ENCODE measurements at places on chromosomes 2 and 18.

DNA sequence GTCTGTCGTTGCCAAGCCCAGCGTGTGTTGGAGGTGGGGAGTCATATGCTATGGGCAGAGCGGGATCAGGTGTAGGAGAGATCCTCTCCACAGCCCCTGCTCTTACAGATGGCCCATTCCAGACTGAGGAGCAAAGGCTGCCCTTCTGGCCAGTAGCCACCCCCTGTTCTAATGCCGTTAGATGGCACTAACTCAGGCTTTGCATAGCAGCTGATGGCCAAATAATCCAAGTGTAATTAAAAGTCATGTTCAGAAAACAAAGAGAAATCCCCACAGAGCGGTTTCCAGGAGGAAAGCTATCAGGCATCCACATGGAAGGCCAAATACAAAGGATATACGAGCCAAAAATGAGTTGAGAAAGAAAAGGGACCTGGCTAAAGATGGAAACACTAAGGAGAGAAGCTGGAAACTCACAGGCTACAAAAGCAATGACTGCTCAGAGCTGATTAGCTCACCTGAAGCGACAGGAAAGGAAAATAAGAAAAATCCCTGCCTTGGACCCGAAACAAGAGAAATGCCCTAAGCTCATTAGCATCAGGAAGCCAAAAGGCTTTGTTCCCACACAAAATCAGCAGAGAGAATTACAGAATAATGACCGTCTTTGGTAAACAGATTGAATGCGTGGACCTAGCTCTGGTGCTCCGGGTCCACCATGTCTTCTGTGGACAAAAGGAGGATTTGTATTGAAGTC lies 1002.4 kb upstream of the KLHL29 start:
- DNase-seq, result no peak

DNA sequence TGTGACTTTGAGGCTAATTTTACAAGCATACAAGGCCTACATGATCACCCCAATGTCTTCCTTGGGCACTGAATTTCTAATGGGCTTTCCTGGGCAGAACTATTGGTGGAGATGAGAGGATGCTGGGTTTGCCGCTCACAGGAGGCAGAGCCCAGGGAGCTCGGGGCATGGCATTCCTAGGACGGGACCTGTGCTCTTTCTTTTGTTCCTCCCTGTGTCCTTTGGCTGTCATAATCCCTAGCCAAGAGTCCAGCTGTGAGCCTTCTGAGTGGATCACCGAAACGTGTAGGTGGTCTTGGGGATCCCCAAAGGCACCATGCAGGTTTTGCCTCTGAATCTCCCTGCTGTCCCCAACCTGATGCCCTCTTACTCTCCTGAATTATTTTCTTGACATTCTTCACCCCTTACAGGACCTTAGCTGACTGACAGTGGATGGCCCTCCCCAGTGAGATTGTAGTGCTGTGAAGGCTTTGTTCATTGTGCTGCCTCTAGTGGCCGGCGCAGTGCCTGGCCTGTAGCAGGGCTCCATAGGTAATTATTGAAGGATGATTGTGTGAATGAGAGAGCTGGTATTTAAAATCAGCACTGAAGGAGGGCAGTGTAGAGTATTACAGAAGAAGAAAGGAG lies 221.9 kb downstream of the ZNF407 start:
- no peak for DNase-seq

DNA sequence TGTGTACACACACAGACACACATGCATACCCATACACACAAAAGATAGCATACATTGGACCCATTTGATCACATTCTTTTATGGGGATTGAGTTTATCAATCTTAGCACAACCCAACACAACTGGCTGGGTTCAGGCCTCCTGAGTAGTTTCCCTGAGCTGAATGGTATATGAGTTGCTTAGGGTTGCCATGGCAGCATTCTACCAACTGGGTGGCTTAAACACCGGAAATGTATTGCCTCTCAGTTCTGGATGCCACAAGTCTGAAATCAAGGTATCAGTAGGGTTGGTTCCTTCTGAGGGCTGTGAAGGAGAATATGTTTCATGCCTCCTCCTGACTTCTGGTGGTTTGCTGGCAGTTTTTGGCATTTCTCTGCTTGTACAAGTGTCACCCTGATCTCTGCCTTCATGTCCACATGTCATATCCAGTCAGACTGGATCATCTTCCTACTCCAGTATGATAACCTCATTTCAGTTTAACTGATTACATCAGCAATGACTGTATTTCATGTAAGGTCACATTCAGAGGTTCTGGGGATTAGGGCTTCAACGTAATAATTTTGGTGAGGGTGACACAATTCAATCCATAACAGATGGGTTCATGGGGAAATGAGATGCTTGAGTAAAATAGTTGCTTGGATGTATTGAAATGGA lies 212.7 kb downstream of the KCNE4 start:
- no peak for DNase-seq

GRCh38 chr2:179927041-179927440 lies 65.6 kb upstream of the ZNF385B start:
- DNase-seq, result no peak

GRCh38 chr18:48781163-48781987 lies 169.4 kb downstream of the SMAD7 start:
- peak; percentile 88 for DNase-seq

- no peak for DNase-seq
Observed at GRCh38 chr18:21359746-21360145, 117.7 kb downstream of the GREB1L start.

Measured in ascending aorta (tissue), 2 donors.